Placental pericyte (primary cell): ENCODE measurements at places on chromosomes 4 and X. TPM values are rescaled to one million over a fixed set of nuclear protein-coding genes. Genes with fewer than 3 reads are reported as not detected.

The SYNPO2 gene
- total RNA-seq = 13.1 and 17.0 TPM in 2 replicates

The KCND1 gene
- under 0.01 and 0.14 TPM in 2 replicates for total RNA-seq

The IKBKG gene
- 20.1 and 24.8 TPM in 2 replicates for total RNA-seq

The PCYT1B gene
- total RNA-seq = under 0.01 and 0.14 TPM in 2 replicates

The TBC1D8B gene
- total RNA-seq = 7.7 and 10.6 TPM in 2 replicates

The TMPRSS11B gene
- total RNA-seq = not detected in 2 replicates

The NSG1 gene
- total RNA-seq = 0.29 and 1.3 TPM in 2 replicates

The CASK gene
- 72.9 and 128 TPM in 2 replicates for total RNA-seq

The NXF2B gene
- not detected in 2 replicates for total RNA-seq

The GAGE1 gene
- not detected in 2 replicates for total RNA-seq

The NKX1-1 gene
- not detected in 2 replicates for total RNA-seq

The HPSE gene
- 0.14 and 0.66 TPM in 2 replicates for total RNA-seq

The AMER1 gene
- 1.5 and 2.3 TPM in 2 replicates for total RNA-seq

The CHST7 gene
- 2.2 and 21.0 TPM in 2 replicates for total RNA-seq

The BOD1L1 gene
- total RNA-seq = 27.5 and 31.7 TPM in 2 replicates

The GATA1 gene
- total RNA-seq = not detected in 2 replicates

The IQCM gene
- not detected in 2 replicates for total RNA-seq

The HSFX4 gene
- total RNA-seq = not detected in 2 replicates

The GPRASP1 gene
- 1.3 and 1.4 TPM in 2 replicates for total RNA-seq

The TAF7L gene
- total RNA-seq = 0.22 and 1.1 TPM in 2 replicates

The WFS1 gene
- total RNA-seq = 29.3 and 103 TPM in 2 replicates

The PRR32 gene
- not detected in 2 replicates for total RNA-seq

The PNMA3 gene
- total RNA-seq = not detected in 2 replicates

The PFKFB1 gene
- not detected in 2 replicates for total RNA-seq

The ARHGEF6 gene
- total RNA-seq = 2.0 and 12.0 TPM in 2 replicates

The SSX1 gene
- not detected in 2 replicates for total RNA-seq

The HERC6 gene
- total RNA-seq = 7.9 and 12.2 TPM in 2 replicates
